ENCODE measurements at places on chromosomes 13 and 19.

GRCh38 chr13:110700641-110701040 lies 5.3 kb downstream of the CARS2 start:
- no peak for DNase-seq

GRCh38 chr13:24119626-24120508 lies 40.7 kb upstream of the SPATA13 start:
- DNase-seq = peak; percentile 69

- DNase-seq = no peak
Observed at GRCh38 chr13:39943711-39944110, 288.2 kb downstream of the COG6 start.

DNA sequence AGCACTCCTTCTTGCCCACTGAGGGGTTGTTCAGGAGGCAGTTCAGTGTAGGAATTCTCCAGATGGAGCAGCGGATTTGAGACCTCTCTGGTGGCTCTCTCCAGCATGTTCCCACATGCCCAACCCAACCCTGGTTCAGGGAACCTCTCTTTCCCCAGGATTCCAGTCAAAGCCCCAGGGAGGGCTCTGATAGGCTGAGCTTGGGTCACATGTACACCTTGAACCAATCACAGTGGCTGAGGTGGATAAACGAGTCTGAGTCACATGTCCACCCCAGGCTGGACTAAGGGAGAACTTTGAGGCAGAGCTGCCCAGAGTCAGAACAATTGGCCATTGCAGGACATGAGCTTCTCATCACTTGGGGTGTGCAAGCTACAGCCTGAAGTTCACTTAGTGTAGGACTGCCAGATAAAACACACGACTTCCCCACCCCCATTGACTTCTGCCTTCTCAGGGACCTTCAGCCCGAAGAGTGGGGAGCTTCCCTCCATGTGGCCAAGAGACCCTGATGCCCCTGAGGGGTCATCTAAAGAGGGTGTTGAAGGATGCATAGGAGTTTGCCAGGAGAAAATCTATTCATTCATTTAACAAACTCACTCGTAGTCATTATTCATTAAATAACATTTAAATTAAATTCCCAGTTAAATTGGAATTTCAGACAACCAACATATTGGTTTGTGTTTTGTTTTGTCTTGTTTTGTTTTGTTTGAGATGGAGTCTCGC lies 4.0 kb upstream of the MAST3 start:
- peak; percentile 33 for DNase-seq

- DNase-seq = no peak
Observed at GRCh38 chr19:55498246-55498840, 10.1 kb downstream of the SSC5D start.

- DNase-seq = peak; percentile 18
Observed at GRCh38 chr19:459724-460511, 915 bp downstream of the SHC2 start.

DNA sequence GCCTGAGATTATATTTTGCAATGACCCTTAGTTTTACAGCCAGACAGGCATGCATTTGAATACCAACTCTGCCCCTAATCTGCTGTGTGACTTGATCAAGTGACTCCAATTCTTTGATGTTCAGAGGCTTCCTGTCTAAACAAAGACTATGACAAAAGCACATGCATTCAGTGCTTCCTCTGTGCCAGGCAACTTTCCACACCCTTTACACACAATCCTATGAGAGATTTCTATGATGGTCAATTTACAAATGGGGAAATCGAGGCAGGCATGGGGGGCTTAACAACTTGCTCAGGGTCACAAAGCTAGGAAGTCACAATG lies 3.7 kb upstream of the LYPD3 start:
- DNase-seq = peak; percentile 25

DNA sequence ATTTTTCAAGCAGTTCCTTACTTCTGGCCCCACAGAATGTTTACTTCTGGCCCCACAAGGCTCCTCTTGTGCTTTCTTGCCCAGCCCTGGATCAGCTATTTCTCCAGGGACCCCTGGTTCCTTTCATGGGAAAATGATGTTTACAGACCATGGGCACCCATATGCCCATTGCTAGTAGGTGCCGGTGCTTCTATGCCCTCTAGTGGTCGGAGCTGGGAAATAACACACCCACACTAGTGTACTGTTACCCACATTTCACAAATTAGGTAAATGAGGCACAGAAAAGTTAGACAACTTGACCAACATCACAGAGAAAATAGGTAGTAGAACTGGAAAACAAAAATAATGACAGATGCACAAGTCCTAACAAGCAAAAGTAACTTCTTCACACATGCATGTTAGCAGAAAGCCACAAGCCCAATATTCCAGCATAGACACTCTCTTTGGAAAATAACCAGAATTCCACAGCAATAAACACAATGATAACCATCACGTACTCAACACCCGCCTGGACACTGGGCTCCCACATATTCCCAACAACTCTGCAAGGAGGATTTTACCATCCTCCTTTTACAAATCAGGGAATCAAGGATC lies 1.3 kb upstream of the CEACAM6 start:
- peak; percentile 26 for DNase-seq

DNA sequence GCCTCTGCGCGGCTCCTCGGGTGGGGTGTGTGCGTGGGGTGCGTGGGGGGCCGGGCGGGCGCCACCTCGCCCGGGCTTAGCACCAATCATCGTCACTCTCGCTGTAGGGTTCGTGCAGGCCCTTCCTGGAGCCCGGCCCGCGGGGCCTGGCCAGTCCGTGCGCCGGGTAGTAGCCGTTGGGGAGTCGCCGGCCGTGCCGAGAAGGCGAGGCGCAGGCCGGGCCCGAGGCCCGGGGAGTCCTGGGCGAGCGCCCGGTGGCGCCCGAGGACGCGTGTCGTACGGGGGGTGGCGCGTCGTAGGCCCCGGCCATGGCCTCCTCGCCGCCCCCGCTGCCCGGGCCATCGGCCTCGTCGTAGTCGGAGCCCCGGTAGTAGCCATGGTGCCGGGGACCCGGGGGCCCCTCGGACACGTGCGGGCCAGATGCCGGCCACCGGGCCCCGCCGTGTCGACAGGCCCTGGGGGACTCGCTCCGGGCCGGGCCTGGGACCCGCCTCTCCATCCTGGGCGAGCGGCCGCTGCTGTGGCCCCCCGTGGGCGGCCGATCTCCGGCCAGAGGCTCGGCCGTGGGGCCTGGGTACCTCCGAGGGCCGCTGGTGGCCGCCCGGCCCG lies 57.1 kb downstream of the IER2 start:
- no peak for DNase-seq

GRCh38 chr13:26590379-26590778 lies 32.9 kb downstream of the WASF3 start:
- DNase-seq = no peak

- DNase-seq = no peak
Observed at GRCh38 chr13:88648598-88649373, 977.6 kb downstream of the SLITRK5 start.
